ENCODE measurements at places on chromosomes 16 and 17.

DNA sequence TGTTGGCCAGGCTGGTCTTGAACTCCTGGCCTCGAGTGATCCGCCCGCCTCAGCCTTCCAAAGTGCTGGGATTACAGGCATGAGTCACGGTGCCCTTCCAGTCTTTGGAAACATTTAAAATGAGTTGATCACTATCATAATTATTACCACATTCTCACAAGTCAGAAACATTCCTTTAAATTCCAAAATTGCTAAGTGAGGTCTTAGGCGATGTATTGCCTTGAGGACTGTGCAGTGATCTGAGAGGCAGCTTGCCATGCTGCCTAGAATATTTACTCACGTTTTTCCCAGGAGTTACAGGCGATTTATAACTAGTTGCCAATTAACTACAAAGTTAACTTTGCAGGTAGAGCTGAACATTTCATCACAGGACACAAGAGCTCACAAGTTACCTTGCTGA lies 5.7 kb upstream of the ATXN1L start:
- no peak for DNase-seq

- DNase-seq: no peak
Measured at GRCh38 chr17:65627891-65628643, 66.6 kb upstream of the AXIN2 start.

- DNase-seq: no peak
Measured at GRCh38 chr17:56322991-56323390, 169.7 kb downstream of the ANKFN1 start.

DNA sequence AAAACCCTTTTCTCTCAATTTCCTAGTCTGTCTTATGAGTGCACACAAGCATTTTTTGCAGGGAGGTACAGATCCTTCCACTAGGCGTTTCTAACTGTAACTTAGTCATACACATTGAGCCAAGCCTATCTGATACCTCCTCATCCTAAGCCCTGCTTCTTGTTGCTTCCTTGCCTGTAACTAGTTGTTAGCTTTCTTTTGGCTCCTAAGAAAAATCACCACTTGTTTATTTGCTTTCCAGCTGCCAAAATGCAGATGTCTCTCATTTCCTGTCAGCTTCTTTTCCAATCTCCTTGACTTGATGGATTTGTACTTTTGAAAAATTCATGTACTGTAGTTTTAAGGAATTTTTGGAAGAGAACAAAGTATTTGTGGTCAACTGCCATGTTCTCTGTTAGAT lies 73.7 kb downstream of the TNRC6C start:
- no peak for DNase-seq

DNA sequence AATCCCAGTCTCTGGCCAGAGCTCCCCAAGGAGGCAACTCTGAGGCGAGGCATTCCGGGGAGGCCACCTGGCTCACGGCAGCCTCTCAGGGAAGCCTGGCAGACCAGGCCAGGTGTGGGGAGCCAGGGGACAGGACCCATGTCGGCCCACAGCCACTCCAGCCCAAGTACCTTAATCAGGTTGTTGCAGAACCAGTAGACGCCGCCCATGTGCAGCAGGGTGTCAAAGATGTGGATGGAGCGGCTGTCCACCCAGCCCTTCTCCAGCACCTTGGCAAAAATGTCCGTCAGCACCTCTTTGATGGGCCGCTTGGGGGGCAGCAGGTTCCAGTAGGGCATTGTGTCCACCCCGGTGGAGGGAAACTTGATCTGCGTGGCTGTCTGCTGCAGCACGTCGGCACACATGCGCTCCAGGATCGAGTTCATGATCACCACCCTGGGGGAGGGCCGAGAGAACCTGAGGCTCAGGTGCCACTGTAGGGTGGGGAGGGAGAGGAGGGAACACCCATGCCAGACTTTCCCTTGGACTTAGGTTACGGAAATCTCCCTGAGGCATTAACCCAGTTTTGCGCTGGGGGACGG lies 7.8 kb downstream of the CSF3 start:
- no peak for DNase-seq

- no peak for DNase-seq
Measured at GRCh38 chr16:85222155-85222863, 110.0 kb upstream of the CIBAR2 start.

- DNase-seq: no peak
Measured at GRCh38 chr16:75011634-75012307, 12.9 kb downstream of the ZNRF1 start.

DNA sequence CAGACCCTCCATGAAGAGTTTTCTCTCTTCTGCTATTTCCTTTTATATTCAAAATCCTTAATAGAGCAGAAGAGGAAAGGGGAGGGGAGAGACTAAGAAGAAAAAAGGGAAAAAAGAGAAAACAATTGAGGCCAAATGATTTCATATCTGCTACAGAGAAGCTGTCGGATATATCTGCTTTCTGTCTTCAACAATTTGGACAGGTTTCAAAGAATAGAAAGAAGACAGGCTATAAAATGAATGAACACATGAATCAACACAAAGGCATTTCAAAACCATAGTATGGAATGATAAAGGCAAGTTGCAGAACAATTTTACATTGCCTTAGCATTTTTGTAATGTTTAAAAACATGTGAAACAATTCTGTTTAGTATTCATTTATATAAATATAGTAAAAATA lies 4.7 kb upstream of the CMTR2 start:
- no peak for DNase-seq

GRCh38 chr16:28087675-28088300 lies 24.3 kb upstream of the GSG1L start:
- DNase-seq: no peak

DNA sequence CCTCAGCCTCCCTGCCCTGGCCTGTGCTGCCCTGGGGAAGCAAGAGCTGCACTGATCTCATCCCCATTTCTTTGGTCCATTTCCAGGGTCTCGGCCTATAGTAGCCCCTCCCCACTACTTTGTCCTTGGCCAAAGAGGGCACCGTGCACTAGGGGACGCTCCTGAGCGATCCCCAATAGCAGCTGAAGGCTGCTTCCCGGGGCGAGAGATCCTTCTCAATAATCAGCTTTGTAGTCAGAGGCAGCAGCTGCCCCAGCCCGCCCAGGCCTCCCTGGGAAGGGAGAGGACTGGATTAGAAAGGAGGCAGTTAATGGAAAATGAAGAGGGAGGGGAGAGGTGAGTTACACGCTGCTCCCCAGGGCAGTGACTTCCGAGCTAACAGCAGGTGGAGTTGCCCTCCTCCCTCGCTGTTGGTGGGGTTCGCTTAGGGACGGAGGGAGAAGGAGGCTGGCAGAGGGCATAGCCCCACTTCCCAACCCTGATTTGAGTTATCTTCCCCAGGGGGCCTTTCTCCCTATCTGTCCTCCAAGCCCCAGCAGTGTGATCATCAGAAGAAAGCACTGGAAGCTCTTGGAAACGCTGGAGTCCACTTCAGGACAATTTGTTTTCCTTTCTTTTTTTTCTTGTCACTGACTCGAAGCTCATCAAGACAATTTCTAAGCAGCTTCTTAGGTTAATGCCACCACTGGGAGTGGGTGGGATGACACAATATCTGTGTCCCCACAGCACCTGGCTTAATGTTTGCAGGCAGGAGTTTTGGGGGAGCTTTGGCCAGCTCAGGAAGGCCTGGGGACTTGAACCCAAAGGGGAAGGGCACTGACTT lies 2.6 kb downstream of the MXRA7 start:
- DNase-seq: peak; percentile 53

DNA sequence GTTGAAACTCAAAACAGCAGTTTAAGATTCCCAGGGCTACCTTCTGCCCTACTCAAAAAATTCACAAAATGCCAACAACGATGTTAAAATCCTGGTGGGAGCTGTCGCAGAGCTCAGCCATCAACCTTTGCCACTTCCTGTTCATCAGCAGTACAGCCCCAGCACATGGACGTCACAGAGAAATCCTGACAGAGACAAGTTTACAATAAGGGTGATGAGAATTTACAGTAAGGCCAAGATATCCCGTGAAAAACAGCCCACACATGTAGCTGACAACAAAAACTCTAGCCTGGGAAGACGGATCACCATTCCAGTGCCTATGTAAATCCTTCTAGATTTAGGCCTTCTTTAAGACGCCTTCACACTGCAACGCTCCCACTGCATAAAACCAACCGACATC lies 18.8 kb downstream of the USP22 start:
- no peak for DNase-seq

- peak; percentile 52 for DNase-seq
Measured at GRCh38 chr17:79019632-79020584, 4.1 kb upstream of the C1QTNF1 start.
